ENCODE measurements at places on chromosomes 7 and 10.

DNA sequence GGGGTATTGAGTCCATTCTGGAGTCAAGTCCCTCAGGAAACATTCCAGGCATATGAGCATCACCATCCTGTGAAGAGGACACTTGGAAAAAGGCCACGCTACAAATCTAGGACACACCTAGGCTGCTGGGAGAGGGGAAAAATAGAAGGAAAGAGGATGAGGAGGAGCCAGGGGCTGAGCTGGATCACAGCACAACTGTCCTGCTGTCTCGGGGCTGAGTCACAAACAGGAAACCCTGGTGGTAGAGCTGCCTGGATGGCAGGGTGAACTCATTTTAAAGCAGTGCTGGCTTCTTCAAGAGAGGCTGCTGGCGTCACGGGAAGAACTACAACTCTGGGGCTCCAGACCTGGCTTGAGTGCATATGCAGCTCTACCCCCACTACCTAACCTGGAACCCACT lies 151.5 kb downstream of the RNF216 start:
- no peak for DNase-seq

- DNase-seq = no peak
Measured at GRCh38 chr10:19922236-19922963, 106.2 kb downstream of the PLXDC2 start.

DNA sequence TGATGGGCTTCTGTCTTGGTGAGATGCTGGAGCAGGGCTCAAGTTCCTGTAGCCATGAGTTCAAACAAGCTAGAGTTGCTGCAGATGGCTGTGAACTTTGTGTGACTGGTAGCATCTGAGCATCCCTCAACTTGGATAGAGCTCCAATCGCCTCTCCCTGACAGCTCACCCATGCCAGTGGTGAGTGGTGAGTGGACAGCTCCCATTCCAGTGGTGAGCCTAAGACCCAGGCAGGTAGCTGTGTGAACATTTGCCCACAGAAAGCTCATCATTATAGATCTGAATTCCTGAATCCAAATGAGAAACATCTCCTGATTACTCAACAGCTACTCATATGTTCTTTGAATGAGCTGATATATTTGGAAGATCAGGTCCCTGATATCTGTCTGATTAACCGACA lies 25.3 kb downstream of the STEAP1B start:
- no peak for DNase-seq

DNA sequence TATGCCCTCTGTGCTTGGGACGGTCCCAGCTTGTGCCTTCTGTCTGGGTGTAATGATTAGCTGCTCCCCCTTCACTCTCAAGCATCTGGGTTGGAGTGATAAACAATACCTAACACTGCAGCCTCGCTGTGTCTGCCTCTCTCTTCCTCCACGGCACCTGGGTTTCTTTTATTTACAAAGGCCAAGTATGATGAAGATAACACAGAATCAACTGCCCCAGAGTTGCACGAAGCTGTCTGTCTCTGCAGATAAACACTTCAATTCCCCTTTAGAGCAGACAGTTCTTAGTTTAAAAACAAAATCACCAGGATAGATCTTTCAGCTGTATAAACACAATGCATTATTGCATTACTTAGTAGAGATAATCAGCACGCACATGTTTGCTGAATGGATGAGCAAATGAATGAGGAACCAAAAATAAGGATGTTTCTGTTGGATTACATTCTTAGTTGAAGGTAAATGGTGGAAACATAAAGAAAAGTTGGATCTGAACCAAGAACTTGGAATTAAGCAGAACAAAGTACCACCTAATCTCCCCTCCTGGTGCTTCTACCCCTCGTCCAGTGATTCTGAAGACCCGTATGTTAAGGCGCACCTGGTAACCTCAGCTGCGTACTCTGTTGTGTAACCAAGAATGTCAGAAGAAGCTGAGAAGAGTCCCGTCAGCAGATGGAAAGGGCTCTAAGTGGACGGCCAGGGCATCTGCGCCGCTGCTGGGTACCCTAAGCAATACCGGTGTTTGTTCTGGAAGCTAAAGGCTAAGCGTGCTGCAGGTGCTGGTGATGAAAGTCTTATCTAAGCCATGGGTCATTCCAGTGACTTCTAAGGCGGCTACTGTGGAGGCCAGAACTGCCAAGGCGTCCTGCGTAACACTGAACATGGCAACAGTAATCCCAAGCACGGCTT lies 26.6 kb downstream of the INSIG1 start:
- no peak for DNase-seq

GRCh38 chr10:113158183-113158582 lies 208.1 kb downstream of the TCF7L2 start:
- no peak for DNase-seq

GRCh38 chr7:54115028-54115763 lies 427.0 kb upstream of the VSTM2A start:
- no peak for DNase-seq

DNA sequence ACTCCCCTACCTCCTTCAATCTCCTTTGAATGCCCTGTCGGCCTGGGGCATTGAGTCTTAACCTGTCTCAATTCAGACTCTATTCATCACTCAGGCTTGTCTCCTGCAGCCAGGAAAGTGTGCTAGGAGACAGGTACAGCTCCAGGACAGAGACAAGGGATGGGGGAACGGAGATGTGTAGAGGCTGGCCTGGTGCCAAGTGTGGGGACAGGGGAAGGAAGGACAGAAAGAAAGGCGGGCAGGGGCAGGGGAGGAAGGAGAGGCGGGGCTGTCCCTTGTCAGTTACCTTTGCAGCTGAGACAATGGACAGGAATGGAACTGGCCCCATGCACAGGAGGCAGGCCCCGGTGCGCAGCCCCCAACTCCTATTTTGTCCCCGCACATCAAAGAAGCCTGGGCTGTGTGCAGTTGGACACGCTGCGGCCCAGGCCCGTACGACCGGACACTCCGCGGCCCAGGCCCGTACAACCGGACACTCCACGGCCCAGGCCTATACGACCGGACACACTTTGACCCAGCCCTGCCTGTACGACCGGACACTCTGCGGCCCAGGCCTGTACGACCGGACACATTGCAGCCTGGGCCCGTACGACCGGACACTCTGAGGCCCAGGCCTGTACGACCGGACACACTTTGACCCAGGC lies 36.9 kb downstream of the CHST15 start:
- DNase-seq = no peak

DNA sequence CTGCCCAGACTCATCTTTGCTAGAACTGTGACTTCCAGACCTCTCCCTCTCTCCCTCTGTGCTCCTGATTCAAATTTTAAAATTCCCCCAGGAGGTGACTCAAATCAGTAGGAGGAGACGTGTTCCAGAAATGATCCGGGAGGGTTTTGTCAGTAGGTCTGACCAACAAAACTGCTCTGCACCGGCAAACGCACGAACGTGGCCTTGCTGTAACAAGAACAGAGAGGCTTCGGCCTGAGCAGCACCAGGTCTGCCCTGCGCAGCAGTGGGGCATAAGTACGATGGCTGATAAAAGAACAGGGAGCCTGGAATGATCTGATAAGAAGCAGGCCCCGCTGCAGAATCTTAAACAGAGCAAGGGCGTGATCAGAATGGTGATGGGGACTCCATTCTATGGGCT lies 152.7 kb upstream of the AUTS2 start:
- no peak for DNase-seq

- DNase-seq = no peak
Measured at GRCh38 chr10:80964179-80964578, 426.5 kb downstream of the SH2D4B start.

DNA sequence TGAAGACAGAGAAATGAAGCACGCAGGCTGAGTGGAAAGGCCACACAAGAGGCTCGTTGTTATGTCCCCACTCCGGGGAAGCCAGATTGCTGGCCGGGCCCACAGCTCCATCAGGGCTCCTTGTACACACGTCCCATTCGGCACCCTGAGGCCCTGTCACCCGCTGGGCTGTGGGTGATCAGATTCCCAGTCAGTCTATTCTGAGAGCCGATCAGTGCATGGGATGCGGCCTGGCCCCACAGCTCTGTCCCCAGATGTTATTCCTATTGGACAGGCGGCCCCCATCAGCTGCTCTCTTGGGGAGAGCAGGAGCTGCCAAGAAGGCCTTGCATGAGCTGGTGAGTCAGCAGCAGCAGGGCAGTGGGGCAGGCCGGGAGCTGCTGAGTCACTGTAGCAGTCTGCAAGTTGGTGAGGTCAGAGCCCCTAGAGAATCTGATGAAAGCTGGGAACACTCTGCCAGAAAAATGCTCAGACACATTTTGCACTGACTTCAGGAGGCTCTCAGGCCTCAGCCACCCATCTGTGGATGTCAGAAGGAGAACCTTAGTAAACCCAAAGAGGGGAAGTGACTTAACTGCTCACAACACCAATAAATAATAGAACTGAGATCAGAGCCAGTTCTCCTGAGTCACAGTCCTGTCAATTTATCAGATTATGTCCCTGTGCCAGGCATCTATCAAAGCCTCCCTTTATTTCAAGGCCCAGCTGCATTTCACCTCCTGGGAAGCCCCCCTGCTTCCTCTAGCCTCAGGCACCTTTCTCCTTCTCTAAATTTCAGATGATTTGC lies 9.4 kb upstream of the PSAP start:
- peak; percentile 97 for DNase-seq

DNA sequence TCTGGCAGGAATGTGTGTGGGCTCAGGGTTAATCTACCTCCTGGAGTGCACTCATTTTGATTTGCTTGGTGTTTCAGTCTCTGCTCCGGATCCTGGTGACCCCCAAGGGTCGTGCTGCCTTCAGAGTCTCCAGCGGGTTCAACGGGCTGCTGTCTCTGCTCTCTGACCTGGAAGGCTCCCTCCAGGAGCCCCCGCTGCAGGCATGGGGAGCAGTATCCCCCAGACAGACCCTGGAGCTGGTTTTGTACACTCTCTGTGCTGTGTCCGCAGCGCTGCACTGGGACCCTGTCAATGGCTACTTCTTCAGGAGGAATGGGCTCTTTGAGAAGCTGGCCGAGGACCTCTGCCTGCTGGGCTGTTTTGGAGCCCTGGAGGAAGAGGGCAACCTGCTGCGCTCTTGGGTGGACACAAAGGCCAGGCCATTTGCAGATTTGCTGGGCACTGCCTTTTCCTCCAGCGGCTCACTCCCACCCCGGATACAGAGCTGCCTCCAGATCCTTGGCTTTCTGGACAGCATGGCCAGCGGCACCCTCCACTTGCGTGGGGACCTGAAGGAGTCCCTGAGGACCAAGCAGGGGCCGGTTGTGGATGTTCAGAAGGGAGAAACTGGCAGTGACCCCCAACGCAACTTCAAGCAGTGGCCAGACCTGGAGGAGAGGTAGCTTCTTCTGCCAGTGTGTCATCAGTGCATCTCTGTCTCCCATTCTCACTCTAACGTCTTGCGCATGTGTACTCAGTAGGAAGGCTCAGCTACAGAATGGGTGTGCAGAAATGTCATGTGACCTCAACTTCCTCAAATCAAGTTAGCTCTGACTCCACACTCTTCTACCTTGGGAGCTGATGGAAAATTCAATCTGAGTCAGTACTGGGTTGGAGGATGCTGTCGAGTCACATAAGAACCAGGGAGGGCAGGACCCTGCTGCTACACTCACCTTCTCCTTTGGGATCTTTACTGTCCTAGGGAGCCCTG lies 58.5 kb downstream of the WDFY4 start:
- no peak for DNase-seq

- DNase-seq = no peak
Measured at GRCh38 chr7:4113271-4113670, 568.8 kb upstream of the FOXK1 start.

- DNase-seq = no peak
Measured at GRCh38 chr10:76353237-76353851, 921.9 kb downstream of the LRMDA start.

GRCh38 chr10:17512341-17513001 lies 58.1 kb upstream of the ST8SIA6 start:
- DNase-seq = peak; percentile 98

- DNase-seq = no peak
Measured at GRCh38 chr7:28347475-28348318, 64.6 kb upstream of the CREB5 start.

GRCh38 chr7:5420067-5420880 lies 3.4 kb downstream of the TNRC18 start:
- DNase-seq = no peak

DNA sequence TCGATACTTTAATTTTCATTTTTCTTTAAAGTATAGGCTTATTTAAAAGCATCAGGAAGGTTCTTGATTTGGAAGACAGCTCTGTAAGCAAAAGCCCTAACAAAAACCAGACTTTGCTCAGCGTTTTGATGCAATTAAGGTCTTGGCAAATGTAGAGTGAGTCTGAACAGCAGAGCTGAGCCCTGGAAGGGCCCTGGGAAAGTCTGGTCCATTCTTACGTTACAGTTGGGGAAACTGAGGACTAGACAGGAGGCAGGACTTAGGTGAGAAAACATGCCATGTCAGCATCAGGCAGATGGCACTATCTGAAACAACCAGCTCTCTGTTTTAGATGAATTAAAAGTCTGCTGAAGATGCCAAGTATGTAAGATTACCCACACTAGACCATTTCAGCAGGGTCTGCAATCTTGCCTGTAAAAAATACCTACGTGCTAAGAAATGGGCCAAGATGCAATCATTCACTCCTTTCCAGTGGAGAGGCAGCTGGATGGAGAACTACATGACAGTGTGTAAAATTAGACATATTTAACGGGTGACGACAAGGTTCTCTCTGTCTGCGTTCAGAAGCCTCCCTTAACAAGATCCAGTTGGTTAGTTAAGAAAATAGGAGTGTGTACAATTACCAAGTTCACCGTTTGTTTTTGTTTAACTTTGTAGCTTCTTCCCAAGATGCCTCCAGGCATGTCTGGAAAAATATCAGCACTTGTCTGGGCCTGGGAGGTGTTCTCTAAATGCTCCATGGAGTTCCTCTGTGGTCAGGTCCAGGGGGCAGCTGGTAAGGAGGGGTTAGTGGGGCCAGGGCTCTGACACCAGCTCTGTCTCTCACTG lies 502.3 kb upstream of the ZMIZ1 start:
- no peak for DNase-seq

GRCh38 chr7:7653593-7654187 lies 13.1 kb downstream of the UMAD1 start:
- no peak for DNase-seq

GRCh38 chr7:5143935-5144903 lies 45.8 kb upstream of the WIPI2 start:
- DNase-seq = no peak

- no peak for DNase-seq
Measured at GRCh38 chr7:83528925-83529423, 120.0 kb downstream of the SEMA3E start.

DNA sequence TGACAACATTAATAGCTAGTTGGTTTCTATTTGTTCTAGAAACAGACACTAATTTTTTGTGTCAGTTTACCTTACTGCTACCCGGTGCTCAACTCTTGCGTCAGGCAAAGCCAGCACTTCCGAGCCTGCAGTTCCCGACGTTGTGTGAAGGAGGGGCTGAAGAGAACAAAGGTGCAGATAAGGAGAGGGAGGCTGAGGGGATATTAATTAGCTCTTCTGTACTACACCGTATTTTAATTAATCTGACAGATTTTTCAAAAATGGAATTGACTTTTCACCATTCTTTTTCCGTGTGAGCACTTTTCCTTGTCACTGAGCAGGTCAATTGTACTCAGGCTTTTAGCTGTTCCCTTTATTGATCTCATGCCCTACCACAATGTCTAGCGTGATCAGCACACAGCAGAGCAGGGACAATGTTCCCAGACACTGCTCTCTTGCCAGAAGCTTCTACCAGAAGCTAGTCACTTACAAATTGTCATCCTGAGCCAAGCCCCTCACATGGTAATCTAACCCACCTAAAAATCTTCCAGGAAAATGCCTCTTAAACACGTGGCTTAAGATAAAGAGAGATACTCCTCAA lies 650.5 kb upstream of the MKI67 start:
- no peak for DNase-seq

- no peak for DNase-seq
Measured at GRCh38 chr10:124896751-124897150, 45.2 kb upstream of the ZRANB1 start.

GRCh38 chr7:66415659-66416265 lies 210.6 kb downstream of the TPST1 start:
- DNase-seq = no peak

All from pulmonary artery endothelial cell (primary cell).